ENCODE measurements at places on chromosomes 6 and 20.

- no peak for DNase-seq
Measured at GRCh38 chr6:151148111-151148510, 91.7 kb upstream of the AKAP12 start.

DNA sequence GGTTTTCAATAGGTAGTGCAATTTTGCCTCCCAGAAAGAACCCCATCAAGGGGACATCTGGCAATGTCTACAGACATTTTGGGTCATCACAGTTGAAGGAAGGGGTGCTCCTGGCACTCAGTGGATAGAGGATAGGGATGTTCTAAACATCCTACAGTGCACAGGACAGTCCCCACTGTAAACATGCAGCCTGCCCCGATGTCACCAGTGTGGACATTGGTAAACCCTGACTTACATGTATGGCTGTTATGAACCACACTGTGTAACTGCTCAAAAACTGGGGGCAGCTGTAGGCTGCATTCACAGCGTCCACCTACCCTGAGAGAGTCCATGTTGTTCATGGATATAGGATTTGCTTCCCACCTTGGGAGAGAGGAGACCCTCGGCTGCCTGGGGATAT, 79.3 kb upstream of the FOXQ1 start:
- DNase-seq, result no peak

DNA sequence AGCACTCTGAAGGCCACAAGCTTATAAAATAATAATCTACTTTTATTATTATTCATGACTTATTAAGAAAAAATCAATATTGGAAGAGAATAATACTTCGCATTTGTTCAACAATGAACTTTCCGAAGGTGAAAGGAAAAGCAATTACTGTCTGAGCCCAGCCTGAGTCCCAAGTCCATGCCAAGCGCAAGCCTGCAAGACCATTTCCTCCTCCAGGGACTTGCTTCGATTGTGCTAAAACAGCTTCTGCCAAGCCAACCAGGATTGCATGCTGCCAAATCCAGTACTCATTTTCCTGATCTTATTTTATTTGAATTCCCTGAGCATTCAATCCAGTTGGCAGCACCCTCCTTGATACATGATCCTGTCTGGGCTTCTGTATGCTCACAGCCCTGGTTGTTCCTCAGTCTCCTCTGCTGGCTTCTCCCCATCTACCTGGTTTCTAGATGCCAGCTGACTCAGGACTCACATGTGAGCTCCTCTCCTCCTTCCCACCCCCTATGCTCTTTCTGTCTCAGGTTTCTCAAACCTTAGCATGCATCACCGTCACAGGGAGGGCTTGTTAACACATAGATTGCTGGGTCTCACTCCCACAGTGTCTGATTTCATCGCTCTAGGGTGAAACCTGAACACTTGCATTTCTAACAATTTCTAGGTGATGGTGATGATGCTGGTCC, 55.9 kb upstream of the PSMF1 start:
- no peak for DNase-seq

DNA sequence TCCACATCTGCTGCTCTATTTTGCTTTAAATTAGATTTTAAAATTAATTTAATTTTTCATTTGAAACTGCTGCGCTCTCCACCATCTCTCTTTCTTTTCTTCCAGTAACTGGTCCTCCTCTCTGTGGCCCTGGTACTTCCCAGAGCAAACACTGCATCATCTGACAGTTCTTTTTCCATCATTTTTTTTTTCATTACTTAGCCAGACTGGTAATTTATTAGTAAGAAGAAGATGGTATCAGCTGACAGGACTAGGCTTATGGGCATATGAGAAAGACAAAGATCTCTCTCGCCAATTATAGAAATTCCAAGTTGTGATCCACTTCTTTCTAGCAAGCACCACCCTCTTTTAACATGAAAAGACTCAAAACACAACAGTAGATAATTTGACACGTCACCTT, 73.7 kb upstream of the FAM184A start:
- no peak for DNase-seq

GRCh38 chr20:60056407-60057122, 98.3 kb downstream of the CDH26 start:
- peak; percentile 35 for DNase-seq

DNA sequence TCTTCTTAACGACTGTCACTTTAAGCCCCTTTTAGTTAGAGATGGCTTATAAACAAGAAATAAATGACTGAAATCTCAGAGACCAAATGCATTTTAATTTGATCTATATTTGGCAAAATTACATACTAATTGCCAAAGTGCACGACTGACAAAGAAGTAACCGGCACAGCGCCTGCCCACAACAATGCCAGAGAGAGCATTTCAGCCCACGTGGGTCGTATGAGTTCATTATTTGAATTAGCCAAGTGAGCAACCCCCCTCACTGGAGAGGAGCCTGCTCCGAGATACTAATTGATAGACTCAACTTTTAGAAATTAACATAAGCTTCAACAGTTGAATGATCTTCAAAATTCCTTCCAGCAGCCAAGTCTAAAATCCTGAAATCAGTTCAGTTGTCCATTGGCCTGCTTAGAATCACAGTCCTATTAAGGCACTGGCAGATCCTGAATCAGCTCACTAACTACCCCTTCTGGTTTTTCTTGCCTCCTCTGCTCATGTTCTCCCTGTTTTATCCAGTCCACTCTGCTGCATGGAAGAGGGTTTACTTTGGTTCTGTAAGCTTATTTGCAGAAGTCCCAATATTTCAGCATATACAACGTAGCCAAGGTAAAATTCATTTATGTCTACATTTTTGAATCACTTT, 519.1 kb upstream of the AGPAT4 start:
- no peak for DNase-seq

- no peak for DNase-seq
Measured at GRCh38 chr20:44776980-44777379, 31.3 kb downstream of the KCNK15 start.

GRCh38 chr20:61234224-61234890, 17.7 kb upstream of the CDH4 start:
- DNase-seq, result no peak

- DNase-seq, result no peak
Measured at GRCh38 chr20:51491393-51491792, 51.1 kb downstream of the NFATC2 start.

GRCh38 chr20:48406912-48407340, 420.9 kb downstream of the PREX1 start:
- DNase-seq, result no peak

GRCh38 chr6:44010411-44011349, 116.6 kb downstream of the MRPL14 start:
- DNase-seq, result no peak

- no peak for DNase-seq
Measured at GRCh38 chr6:139546106-139546472, 171.6 kb upstream of the CITED2 start.

- DNase-seq, result peak; percentile 44
Measured at GRCh38 chr6:72619883-72620696, 1.8 kb upstream of the KCNQ5 start.

DNA sequence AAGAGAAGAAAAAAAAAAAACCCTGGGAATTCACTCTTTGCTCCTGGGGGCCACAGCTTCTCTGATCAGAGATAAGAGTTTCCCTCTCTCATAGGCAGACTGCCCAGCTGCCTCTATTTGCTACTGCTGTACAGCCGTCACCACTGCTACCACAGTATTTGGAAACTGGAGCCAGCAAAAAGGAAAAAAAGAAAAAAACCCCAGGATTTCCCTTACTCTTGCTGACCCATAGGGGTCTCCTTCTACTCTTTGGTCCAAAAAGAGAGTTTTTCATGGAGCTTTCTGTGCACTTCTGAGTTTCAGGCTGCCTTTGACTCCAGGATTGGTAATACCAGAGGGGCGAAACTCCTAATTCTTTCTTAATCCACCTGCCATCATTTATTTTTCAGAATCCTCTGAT, 89.7 kb downstream of the MDGA1 start:
- DNase-seq, result no peak

- DNase-seq, result no peak
Measured at GRCh38 chr6:157172231-157172701, 151.1 kb downstream of the TMEM242 start.

- DNase-seq, result no peak
Measured at GRCh38 chr20:17141568-17141967, 85.3 kb upstream of the PCSK2 start.

DNA sequence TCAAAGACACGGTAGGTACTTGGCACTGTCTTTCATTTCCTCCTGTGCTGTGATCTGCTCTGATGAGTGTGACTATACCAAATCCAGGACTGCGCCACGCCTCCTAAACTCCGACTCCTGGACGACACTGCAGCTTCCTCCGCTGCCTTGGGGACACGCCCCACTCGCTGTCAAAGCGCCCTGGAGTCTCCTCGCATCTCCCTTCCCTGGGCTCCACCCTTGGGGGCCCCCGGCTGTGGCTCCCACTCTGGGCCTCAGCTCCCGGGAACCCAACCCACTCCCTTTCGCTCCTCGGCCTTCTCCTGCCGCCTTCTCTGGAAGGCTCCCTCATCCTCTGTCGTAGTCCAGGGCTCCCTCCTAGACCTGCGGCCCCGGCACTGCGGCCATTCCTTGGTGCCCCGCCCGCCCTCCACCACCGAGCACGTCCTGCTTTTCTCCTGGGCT, 61.2 kb downstream of the RSPH3 start:
- DNase-seq, result no peak

GRCh38 chr20:11777387-11778205, 140.1 kb upstream of the BTBD3 start:
- DNase-seq, result no peak

DNA sequence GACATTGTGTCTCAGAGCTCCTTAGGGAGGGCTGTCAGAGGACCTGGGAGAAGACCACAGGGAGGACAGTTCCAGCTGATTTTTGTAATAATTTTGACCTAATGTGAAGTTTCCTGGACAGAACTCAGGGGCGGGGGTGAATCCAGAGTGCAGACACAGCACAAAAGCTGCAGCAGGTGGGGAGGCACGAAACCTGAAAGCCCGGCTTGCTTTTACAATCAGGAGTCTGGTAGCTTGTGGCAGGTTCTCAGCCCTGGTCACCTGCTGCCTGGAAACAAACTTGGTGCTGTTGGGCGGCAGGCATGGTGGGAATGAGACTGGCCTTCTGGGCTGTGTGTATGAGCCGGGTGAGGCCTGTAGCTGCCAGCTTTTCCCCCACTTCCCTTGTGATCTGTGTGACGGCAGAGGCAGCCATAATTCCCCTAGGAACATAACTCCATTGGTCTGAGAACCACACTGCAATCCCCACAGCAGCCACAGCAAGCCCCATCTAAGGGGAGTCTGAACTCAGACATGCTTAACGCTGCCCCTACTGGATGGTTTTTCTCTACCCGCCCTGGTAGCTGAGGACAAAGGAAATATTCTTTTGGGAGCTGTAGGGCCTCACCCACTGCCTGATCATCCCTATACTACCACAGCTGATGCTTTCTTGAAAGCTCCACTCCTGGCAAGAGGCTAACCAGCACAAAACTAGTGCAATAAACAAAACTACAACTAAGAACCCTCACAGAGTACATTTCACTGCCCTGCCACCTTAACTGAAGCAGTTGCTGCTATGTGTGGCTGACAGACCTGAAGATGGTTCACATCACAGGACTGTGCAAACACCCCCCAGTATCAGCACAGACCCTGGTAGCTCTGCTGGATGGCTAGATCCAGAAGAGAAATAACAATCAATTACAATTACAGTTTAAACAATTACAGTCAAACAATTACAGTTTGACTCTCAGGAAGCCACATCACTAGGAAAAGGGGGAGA, 1055.1 kb upstream of the GJE1 start:
- no peak for DNase-seq

DNA sequence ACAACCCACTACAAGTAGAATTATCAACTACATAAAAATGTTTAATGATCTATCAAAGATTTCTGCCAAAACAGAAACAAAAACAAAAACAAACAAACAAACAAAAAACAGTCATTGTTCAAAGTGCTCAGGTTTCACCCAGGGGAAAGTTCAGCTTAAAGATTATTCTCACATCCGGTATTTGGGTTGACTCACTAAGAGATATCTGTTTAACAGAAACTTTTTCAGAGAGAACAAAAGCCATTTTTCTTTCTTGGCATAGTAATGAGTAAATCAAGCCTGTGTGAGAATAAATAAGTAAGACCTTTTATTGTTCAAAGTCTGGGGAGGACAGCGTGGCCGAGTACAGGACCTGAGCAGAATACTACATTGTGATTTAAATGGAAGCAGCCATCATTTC, 143.6 kb downstream of the RCAN2 start:
- DNase-seq, result no peak

DNA sequence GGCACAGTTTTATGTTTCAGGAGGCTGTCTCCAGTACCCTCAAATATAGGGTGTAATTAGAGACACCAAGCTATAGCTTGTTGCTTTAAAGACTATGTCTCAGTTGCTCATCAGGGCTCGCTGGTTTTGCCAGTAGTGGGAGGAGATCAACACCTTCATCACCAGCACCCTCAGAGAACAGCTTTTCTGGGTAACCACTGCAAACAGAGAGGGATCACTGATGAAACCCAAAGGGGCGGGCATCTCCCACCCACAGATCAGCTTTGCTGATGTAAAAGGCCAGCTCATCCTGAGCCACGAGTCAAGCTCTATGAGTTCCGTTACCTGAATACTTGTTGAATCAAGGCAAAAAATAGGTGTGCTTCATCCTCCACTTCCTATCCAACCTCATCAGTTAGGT, 187.7 kb downstream of the AIG1 start:
- DNase-seq, result no peak

DNA sequence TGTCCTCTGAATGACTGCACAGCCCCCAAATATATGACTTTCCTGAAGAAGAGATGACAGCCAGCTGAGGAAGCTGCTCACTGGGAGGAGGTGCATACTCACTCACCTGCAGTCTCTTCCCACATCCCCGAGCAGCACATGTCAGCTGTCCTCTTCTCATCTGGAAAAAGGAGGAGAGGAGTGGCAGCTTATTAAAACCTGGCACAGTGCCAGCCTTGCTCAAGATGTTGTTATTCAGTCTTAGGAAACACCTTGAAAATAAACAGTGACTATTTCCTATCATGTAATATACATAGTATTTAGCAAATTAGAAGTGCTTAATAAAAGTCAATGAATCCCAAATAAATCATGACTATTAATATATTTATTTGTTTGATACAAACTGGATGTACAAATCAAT, 232.9 kb downstream of the EPM2A start:
- DNase-seq, result peak; percentile 5

- DNase-seq, result no peak
Measured at GRCh38 chr20:48047447-48047846, 262.2 kb upstream of the SULF2 start.

- DNase-seq, result peak; percentile 64
Measured at GRCh38 chr20:56463428-56463827, 5.0 kb upstream of the RTF2 start.

GRCh38 chr20:14958626-14959025, 621.2 kb upstream of the FLRT3 start:
- no peak for DNase-seq

- DNase-seq, result no peak
Measured at GRCh38 chr20:61290721-61291120, 38.7 kb downstream of the CDH4 start.

DNA sequence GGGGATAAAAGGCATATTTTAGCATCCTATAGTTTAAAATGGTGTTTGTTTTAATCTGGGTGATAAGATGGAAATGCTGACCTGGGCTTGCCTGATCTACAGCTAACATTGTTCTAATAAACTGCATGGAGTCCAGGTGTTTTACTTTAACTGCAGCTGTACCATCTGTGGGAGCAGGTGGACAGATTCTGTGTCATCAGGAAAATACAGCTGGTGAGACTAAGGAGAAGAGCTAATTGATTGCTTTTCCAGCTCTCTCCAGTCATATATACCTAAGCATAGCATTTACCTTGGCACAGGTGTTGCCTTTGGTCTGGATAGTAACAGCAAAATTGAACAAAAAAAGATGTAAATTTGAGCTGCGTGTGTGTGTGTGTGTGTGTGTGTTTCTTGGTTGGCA, 31.6 kb downstream of the CBFA2T2 start:
- no peak for DNase-seq

Data from natural killer cell (primary cell).